ENCODE measurements at places on chromosomes 4 and X. TPM values are rescaled to one million over a fixed set of nuclear protein-coding genes. Genes with fewer than 3 reads are reported as not detected.

Gene SPATA4
- not detected for total RNA-seq

Gene SAT1
- 640 TPM for total RNA-seq

- H3K27me3 ChIP-seq = no peaks in the 10 kb centered on the region
- DNase-seq = no peak
- no peak overlapping the region for H3K4me3 ChIP-seq
- H3K36me3 ChIP-seq = no peaks in the 10 kb centered on the region
Measured at GRCh38 chr4:4594285-4594920, 52.6 kb upstream of the STX18 start.

- H3K36me3 ChIP-seq = no peaks in the 10 kb centered on the region
- H3K4me3 ChIP-seq = no peak overlapping the region
- no peak for DNase-seq
- H3K27me3 ChIP-seq = no peaks in the 10 kb centered on the region
Measured at GRCh38 chr4:146643812-146644401, 5.2 kb downstream of the POU4F2 start.

DNA sequence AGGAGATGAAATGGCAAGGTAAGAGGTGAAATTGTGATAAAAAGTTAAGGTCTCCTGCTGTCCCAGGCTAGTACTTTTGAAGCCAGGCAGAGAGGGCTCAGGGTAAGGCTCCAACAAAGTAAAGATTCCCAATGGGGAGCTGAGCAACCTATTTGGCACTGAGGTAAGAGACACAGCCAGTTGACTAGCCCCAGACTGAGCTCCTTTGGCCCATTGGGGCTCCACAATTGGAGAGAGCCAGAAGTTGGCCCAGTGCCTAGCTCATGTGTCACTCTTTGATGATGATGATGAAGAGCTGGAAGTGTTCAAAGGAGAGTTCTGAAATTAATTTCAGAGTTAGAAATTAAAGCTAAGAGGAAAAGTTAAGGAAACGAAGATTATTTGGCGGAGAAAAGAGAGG lies 94.6 kb downstream of the RLIM start:
- no peaks in the 10 kb centered on the region for H3K27me3 ChIP-seq
- H3K36me3 ChIP-seq = no peaks in the 10 kb centered on the region
- DNase-seq = no peak
- peaks cover 22% of the 10 kb centered on the region for H3K4me1 ChIP-seq

Measured in right lobe of liver (tissue), 6 donors.